Neural progenitor cell (in vitro differentiated cells): ENCODE measurements at places on chromosomes 7 and 10.

DNA sequence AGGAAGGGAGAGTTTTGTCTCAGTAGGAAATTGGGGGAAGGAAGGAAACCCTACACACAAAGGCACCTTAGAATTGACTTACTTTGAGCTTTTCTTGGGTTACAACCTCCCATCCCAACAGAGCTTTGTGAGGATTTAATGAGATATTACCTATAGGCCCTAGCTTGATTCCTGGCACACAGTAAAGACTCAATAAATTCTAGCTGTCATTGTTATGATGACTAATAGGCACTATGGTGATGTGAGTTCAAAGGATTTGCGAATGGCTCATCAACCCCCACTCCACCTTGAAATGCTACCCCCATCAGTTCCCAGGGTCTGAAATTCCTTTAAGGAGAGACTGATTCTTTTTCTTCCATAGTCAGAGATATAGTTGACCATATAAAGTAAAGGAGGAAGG, 67.9 kb upstream of the SMNDC1 start:
- DNase-seq, result no peak
- no peaks in the 10 kb centered on the region for H3K36me3 ChIP-seq
- no peak overlapping the region for H3K27ac ChIP-seq
- no peak overlapping the region for H3K4me3 ChIP-seq
- H3K27me3 ChIP-seq, result no peaks in the 10 kb centered on the region
- H3K4me1 ChIP-seq, result no peaks in the 10 kb centered on the region

DNA sequence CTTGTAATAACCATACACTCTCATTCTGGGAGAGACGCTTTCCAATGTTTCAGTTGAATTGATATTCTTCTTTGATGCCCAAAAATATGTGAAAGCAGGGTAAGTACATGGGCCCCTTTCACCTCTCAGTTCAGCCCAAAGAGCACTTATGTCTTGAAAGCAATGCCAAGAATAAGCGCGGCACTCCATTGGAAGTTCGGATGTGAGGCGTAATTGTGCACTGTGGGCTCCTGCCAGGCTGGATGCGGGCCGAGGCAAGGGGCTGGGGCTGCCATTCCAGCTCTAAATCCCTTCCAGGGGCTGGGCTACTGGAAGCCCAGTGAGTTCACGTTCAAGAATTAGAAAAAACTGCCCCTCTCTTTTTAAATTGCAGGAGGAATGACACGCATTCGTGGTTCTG, 113.8 kb downstream of the EBF3 start:
- H3K27me3 ChIP-seq, result no peaks in the 10 kb centered on the region
- H3K4me1 ChIP-seq, result peaks cover 9% of the 10 kb centered on the region
- H3K36me3 ChIP-seq, result no peaks in the 10 kb centered on the region
- DNase-seq, result no peak
- H3K27ac ChIP-seq, result no peak overlapping the region

- H3K27me3 ChIP-seq, result no peaks in the 10 kb centered on the region
- peaks cover 9% of the 10 kb centered on the region for H3K4me1 ChIP-seq
- H3K4me3 ChIP-seq, result no peak overlapping the region
Measured at GRCh38 chr7:157909370-157909769, 572.6 kb downstream of the DNAJB6 start.

DNA sequence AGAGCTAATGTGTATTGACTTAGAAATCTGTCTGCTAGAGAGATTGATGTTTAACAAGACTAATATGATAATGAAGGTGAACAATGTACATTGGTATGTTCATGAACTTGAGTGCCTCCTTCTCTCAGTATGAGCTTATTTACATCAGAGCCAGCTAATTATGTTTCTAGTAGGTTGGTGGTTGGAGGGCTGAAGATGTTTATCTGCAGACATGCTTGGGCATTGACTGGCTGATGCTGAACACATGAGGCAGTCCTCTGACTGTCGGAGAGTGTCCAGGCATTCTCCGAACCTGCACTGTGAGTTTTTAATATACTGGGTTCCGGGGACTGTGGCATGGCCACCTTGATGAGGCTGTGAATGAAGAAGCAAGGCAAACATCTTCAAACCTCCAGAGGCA, 47.5 kb downstream of the BMPER start:
- H3K27me3 ChIP-seq, result no peaks in the 10 kb centered on the region
- H3K4me1 ChIP-seq, result no peaks in the 10 kb centered on the region
- H3K27ac ChIP-seq, result no peak overlapping the region
- no peaks in the 10 kb centered on the region for H3K36me3 ChIP-seq
- no peak for DNase-seq
- H3K4me3 ChIP-seq, result no peak overlapping the region

GRCh38 chr7:134701272-134701671, 54.6 kb downstream of the BPGM start:
- H3K27ac ChIP-seq, result no peak overlapping the region
- no peaks in the 10 kb centered on the region for H3K27me3 ChIP-seq

DNA sequence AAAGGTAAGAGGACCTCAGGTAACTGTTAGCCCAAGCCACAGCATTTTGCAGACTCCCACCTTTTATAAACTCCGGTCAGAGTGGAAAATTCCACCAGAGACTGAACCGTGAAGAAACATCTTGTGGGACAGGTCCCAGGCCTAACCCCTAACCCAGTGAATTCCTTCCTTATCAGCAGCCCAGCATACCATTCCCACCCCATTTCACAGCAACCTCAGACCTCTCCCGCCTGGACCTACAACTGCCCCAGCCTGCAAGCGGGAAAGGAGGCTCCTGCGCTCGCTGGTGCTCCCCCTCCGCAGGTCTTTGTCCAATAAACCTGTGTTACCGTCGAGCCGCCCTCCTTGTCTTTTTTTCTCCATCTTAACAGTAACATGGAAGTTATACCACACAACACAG, 736.6 kb downstream of the MAGI2 start:
- no peaks in the 10 kb centered on the region for H3K27me3 ChIP-seq
- H3K4me3 ChIP-seq, result no peak overlapping the region
- no peak overlapping the region for H3K27ac ChIP-seq
- peak; percentile 13 for DNase-seq

DNA sequence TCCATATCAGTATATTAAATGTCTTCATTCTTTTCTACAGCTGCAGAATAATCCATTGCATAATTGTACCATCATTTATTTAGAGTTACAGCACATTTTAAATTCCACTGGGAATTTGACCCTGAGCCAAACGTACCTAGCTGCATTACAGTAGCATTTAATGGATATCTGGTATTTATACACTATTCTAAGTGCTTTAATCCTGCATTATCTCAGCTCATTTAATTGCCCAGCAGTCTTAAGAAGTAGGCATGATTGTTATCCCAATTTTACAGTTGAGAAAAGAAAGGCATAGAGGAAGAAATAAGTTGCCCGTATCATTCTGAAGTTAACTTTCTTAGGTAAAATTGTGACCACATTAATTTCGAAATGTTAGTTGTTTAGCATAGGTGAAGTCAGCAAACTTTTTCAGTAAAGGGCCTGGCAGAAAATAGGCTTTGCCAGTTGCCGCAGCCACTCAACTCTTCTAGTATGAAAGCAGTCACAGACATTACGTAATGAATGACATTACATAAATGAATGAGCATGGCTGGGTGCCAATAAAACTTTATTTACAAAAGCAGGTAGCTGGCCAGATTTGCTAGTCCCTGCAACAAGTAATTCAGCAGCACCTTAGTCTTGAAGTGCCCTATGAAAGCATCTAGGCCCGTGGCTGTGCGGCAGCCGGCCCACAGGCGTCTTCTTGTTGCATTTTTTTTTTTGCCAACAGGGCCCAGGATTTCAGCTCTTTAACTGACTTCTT, 30.0 kb downstream of the GUSB start:
- H3K36me3 ChIP-seq, result no peaks in the 10 kb centered on the region
- no peaks in the 10 kb centered on the region for H3K27me3 ChIP-seq
- H3K27ac ChIP-seq, result no peak overlapping the region
- DNase-seq, result no peak

GRCh38 chr10:130691776-130692175, 555.6 kb downstream of the GLRX3 start:
- no peaks in the 10 kb centered on the region for H3K27me3 ChIP-seq
- no peak overlapping the region for H3K27ac ChIP-seq
- DNase-seq, result no peak
- no peaks in the 10 kb centered on the region for H3K4me1 ChIP-seq
- H3K4me3 ChIP-seq, result no peak overlapping the region
